ENCODE measurements at places on chromosomes 5 and 9.

GRCh38 chr9:131679261-131680020 is 60.4 kb downstream of the RAPGEF1 start:
- DNase-seq, result no peak

- DNase-seq, result no peak
Measured at GRCh38 chr9:23557689-23558088, 268.4 kb downstream of the ELAVL2 start.

- no peak for DNase-seq
Measured at GRCh38 chr9:34983209-34983608, 6.3 kb upstream of the DNAJB5 start.

DNA sequence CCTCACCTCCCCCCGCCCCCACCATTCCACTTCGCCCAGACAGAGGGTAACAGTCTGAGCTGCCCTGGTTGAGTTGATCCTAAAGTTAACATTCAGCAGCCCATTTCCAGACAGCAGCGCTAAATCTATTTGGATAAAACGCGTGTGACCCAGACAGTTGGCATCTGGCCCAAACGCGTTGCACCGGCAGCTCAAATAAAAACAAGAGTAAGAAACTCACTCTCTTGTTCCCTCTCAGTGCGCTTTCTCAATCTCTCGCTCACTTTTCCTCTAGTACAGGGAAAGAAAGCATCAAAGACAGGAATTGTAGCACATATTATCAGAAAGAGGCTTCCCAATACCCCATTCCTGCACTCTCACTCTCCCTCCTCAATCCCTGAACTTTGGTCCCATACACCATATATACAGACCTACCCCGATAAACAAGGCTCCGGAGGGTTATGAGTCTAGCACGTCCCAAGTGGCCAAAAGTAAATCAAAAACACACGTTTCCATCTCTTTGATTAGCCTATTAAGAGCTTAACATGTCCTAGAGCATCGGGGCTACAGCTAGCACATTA is 1.3 kb downstream of the ADAMTS6 start:
- peak; percentile 19 for DNase-seq

GRCh38 chr9:83154087-83154736 is 91.3 kb upstream of the RASEF start:
- DNase-seq, result no peak

- DNase-seq, result no peak
Measured at GRCh38 chr5:142506046-142506445, 179.8 kb downstream of the FGF1 start.

GRCh38 chr5:75337366-75338021 is 474 bp downstream of the HMGCR start:
- DNase-seq, result peak; percentile 2

DNA sequence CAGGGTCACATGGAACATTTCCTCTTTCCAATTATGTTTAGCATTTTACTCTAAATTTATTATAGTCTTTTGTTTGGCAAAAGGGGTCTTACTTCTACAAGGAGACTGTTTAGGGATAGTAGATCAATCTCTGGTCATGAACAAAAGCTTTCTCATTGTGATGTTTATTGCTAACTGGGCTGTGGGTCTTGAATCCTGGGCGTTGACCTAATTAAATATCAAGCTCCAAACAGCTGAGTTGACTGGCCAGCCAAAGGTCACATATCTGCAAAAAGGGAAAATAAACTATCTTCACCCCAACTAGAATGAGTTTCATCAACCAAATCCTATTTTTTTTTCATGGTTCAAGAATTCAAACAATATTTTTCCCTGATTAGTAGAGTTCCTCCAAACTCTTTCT is 245.4 kb upstream of the TUT7 start:
- DNase-seq, result no peak

DNA sequence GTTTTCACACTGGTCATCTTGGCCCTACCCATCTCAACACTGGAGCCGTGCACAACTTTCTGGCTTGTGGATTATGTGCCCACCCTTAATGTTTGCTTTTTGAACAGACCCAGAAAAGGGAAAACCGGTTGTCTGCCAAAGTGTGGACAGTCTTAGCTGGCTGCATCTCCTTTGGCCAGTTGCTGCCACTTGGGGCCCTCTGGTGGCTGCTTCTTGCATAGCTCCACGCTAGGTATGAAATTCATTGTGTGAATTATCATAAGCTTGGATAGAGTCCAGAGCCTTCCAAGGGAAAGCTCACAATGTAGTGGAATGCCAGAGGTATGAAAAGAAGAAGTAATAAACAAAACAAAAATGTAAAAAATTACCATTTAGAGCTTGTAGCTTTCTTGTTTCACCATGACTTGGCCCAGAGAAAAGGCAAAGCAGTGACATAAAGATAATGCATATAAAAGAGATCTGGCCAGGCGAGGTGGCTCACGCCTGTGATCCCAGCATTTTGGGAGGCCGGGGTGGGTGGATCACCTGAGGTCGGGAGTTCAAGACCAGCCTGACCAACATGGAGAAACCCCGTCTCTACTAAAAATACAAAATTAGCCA is 12.5 kb upstream of the SLC36A3 start:
- peak; percentile 45 for DNase-seq

DNA sequence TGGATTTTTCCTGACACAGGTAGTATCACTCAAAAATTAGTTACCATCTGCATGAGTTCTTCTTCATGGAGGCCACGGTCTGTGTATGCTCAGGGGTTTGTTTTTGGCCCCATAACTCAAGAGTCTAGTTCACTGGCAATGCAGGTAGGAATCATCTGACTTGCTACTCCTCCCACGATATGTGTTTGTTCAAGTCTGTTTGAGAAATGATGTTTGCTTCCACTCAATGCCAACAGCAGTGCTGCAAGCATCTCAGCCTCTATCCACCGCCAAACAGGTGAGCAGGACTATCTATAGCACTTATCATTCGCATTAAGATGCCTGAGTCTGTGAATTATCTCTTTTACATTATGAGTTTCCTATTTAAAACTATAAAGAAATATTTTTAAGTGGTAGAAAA is 264.8 kb upstream of the PTGER4 start:
- DNase-seq, result no peak

DNA sequence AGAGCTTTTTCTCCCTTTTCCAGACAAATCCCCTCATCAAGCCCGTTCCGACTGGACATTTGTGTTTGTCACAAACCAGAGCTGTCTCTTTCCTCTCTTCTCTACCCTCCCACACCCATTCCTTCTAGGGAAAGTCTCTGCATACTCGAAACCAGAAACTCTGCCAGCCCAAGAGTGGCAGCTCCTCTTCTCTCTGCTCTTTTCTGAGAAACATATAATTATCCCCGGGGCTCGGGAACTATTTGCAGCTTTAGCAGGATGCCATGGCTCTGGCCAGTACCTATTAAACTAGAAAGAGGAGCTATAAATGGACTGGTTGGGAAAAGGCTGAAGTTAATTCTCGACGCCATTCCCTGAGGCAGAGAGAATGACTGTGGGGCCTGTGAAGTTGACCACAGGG is 82.6 kb downstream of the SH3PXD2B start:
- DNase-seq, result no peak

DNA sequence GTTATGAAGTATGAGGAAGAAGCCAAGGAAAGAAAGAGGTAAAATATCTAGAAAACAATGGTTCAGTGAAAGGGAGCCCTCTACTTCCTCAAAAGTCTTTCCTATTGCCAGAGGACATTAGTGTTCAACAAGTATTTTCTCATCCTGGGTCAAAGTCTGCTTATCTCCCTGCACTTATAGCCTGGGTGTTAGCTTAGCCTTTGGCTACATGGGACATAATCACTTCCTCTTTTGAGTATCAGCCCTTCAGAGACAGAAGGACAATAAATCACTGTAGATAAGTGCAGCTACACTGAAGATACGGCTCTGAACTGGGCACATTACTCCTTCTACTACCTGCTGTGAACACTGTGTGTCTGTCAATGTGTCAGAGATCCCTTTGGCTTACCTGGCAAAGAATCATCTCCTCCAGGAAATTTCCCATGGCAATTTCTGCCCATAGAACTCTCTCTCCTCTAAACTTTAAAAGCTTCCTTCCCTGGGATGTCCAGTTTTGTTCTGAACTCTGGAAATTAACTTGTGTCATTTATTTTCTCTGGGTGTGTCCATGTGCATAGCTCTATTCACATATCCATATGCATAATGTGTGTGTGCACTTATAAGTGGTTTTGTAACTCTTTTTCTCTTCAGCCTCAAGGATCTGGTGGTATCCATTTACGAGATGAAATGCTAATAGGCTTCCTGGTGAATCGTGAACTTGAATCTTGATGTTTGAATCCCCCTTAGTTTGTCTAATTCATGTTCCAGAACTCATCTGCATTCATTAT is 30.0 kb upstream of the RECK start:
- DNase-seq, result no peak

- DNase-seq, result no peak
Measured at GRCh38 chr5:94366811-94367210, 251.6 kb downstream of the KIAA0825 start.

DNA sequence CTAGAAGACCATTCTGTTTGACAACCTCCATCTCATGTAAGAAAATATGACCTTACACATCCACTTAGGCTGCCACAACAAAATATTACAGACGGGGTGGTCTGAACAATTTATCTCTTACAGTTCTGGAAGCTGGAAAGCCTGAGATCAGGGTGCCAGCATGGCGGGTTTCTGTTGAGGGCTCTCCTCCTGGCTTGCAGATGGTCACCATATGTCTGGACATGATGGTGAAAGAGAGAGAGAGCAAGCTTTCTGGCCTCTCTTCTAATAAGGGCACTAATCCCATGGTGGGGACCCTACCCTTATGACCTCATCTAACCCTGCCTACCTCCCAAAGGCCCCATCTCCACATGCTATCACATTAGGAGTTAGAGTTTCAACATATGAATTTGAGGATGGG is 66.0 kb downstream of the AMBP start:
- no peak for DNase-seq

- no peak for DNase-seq
Measured at GRCh38 chr5:170541146-170541769, 37.4 kb downstream of the KCNIP1 start.

- DNase-seq, result no peak
Measured at GRCh38 chr9:130663258-130663976, 977 bp upstream of the PRDM12 start.

DNA sequence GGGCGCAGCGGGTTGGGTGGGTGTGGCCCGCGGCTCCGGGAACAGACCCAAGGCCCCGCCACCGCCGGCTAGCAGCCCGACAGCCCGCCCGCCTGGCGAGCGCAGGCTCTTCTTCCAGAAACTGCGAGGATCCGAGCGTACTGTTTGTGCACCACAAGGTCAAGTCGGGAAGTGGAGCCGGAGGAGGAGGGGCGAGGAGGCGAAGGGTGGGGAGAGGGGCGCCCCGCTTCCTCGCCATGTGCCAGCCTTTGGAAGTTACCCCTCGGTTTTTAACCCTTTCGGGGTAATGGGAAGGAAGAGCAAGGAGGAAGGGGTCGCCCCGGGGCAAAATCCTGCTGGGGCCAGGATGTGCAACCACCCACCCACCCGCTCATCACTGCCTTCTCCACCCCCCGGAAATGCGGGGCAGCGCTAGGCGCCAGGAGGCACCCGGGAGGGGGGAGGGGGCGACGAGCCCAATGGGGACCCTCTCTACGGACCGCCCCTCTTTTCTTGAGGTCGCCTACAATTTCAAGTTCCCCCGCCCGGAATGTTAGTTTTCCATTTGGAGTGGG is 1.1 kb upstream of the JADE2 start:
- DNase-seq, result peak; percentile 67

DNA sequence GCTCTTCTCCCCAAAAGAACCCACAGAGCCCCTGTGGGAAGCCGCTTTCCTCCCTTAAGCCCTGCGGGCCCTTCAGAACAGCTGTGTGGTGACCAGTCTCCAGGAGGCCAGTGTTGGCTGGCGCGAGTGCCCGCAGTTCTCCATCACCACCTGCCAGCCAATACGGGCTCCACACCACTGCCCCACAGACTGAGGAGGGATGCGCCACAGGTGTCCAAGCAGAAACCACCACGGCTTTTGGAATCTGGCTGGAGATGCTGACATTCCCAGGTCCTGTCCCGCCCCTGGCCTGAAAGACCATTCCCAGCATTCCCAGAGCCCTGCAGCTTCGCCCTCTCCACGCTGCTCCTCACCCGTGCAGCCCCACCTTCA is 12.8 kb downstream of the CCNI2 start:
- DNase-seq, result no peak

DNA sequence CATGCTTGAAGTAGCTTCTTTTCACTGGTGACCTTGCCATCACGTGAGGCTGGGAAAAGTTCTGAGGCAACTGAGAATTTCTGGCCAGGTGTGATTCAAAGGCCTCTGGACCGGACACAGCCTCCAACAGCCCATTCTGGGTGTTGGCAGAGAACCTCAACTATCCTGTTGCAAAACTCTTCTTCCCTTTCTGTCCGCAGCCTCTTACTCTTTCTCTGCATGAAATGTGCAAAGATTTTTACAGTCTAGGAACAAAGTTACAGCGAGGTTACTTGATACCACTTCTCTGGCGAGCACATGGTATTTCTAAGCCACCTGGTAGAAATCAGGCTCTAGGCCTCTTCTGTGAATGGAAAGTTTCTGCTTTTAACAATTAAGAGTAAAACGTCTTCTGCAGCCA is 79.2 kb downstream of the FREM1 start:
- no peak for DNase-seq

- DNase-seq, result no peak
Measured at GRCh38 chr5:96243862-96244261, 189.2 kb downstream of the PCSK1 start.

DNA sequence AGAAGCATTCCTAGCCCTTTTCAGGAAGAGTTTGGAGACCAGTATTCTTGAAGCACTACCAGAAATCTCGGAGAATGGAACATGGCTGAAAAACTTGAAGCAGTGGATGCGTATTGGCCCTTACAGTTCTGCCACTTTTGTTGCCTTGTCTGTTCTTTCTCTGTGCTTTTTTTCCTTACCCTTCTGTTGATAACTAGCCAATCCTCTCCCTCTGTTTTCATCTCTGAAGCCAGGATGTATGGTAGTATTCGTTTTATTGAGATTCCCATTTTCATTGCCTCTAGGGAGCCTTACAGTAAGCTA is 564 bp upstream of the CCNH start:
- no peak for DNase-seq

DNA sequence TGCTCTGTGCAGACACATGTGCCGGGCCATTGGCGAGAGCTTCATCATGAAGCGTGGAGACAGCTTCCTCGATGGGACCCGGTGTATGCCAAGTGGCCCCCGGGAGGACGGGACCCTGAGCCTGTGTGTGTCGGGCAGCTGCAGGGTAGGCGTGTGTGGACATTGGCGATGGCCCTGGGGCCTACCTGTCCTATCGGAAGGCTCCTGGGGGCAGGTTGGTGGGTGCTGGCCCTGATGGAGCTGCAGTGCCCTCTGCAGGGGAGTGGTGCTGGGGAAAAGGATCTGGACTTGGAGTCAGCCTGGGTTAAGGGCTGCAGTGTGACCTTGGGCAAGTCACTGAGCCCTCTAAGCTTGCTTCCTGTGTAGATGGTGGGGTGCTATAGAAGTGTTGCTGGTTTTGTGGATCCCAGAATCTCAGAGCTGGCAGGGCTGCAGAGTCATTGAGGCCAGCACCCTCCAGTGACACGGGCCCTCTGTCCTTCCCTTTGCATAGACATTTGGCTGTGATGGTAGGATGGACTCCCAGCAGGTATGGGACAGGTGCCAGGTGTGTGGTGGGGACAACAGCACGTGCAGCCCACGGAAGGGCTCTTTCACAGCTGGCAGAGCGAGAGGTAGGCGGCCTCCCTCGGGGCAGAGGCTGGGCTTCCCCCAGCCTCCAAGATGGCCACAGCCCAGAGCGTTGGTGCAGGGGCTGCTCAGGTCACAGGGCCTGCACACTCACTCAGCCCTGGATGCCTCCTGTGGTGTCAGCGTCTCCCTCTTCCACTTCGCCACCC is 15.8 kb downstream of the ADAMTS13 start:
- no peak for DNase-seq

GRCh38 chr5:116421080-116421629 is 153.5 kb downstream of the SEMA6A start:
- no peak for DNase-seq

- DNase-seq, result no peak
Measured at GRCh38 chr9:134611046-134611445, 30.6 kb upstream of the COL5A1 start.

- no peak for DNase-seq
Measured at GRCh38 chr9:113380869-113381378, 4.1 kb upstream of the HDHD3 start.
